ENCODE measurements at places on chromosomes 3 and 15.

GRCh38 chr15:55824857-55825613 is 82.1 kb upstream of the PRTG start:
- no peak for DNase-seq

DNA sequence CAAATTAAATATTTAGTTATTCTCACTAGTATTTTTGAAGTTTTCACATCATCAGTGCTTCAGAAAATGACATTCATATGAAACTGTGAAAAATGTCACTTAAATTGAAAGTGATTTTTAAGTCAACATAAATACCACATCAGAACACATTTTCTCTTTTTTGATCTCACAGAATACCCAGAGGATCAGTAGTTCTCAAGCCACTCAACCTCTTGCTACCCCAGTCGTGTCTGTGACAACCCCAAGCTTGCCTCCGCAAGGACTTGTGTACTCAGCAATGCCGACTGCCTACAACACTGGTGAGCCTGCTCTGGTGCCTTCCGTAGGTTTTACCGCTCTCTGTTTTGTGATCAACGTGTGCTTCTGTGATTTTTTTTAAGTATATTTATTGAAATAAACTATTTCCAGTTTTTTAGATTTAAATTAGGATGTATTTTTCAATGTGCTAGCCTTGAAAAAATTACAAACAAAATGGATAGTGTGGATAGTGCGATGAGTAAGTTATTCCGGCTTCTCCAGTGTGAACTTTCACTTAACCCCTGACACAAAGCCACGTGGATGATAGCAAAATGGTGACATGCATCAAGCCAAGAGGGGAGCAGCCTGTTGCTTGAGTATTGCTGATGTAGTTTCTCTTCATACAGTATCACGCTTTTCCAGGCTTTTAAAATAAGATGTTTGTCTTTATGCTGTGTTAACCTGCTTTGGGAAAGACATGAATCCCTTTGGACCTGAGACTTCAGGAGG is 26.5 kb downstream of the LYSMD4 start:
- DNase-seq, result no peak

GRCh38 chr3:64496786-64497490 is 190.9 kb downstream of the ADAMTS9 start:
- DNase-seq, result no peak

DNA sequence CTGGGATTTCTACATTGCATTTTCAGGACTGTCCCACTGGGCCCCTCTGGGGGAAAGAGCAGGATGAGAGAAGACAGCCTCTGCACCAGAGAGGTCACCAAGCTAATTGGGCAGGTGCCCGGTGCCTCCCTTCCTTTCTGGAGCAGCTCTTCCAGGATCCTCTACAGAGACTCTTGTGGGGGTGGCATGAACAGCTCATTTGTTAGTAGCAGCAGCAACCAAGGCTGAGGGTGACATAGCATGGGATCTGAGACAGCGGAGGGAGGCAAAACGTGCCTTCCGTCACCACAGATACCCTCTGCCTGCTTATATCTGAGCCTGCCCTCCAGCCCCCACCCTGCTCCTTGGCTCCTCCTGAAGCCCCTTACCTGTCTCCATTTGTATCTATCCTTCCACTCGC is 83.1 kb upstream of the OXTR start:
- no peak for DNase-seq

DNA sequence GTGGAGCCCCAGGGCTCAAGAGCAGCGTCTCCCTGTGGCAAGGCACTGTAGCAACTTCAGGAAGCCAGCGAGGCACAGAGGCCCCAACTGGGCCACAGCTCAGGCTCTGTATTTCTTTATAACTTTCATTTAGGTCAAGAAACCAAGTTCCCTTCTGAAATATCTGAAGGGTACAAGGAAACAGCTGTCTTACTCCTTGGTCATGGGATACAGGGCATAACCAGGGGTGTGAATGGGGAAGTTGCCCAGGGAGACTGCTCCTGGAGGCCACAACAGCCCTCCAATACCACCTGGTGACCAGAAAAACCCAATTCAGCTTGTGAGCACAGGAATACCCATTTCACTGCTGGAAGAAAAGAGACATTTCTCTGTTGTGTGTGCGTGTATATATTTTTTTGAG is 13.3 kb upstream of the SPTBN5 start:
- no peak for DNase-seq

DNA sequence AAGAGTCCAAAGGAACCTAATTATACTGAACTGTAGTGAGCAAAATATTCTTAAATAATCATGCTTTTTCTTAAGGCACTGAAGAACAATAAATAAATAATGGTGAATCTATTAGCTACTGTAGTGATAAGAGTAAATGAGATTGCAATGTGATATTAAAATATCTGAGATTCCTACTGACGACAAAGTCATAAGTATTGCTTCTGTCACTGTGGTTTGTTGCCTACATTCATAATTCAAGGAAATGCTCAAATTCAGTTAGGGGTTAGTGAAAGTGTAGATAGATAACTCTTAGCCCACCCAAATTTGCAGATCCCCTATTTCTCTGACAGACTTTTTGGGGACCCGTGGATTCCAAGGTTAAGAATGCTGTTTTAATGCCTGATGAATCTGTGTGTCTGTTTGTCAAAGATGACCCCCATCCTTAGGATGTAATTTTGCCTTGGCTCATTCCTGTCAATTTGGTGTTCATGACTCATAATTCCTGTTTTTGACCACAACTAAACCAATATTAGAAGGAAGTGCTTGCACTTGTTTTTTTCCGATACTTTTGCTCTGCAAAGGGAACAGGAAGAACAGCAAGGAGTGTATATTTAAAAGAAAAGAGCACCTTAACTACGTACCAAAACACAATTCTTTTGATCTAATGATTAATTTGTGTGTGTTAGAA is 86.7 kb downstream of the MAGI1 start:
- no peak for DNase-seq
